ENCODE measurements at places on chromosomes 1 and 21.

- DNase-seq, result no peak
These were observed 333.8 kb downstream of the ZP4 start for GRCh38 chr1:237556911-237557310.

- no peak for DNase-seq
These were observed 11.2 kb upstream of the MX2 start for GRCh38 chr21:41350436-41351155.

- DNase-seq, result peak; percentile 9
These were observed 103.2 kb downstream of the DMRTB1 start for GRCh38 chr1:53562291-53562980.

DNA sequence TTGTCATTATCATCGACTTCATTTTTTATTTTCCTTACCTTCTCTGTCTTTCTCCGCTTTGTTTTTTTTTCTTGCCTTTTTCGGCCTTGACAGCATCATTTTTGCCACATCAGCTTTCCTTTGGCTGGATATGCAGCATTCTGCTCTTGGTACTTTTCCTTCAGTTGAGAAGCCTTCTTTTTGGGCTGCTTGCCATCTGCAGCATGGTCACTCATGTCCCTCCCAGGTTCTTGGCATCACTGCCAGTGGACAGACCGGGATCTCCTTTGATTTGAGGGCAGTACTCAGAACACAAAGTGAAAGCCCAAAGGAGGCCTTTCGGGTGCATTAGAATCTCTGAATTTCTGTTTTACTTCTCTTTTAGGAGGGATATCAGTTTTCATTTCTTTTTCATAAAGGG, 3.7 kb upstream of the PARP1 start:
- no peak for DNase-seq

DNA sequence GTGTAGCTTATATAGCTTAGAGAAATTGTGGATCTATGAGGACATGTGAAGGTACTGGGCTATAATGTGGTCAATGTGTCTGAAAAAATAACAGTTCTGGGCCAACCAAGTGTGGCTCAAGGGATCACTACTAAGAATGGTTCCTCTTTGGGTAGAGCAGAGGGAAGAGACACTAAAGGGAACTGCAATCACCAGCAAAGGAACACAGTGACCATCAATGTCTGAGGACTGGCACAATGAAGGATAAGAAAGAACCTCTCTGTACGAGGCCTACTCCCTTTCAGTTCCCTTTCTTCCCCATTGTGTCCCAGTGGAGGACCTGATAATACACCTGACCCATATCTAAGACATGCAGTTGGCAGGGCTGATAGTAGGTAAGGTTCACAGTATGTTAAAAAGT, 89.9 kb upstream of the JAK1 start:
- no peak for DNase-seq

GRCh38 chr1:76158126-76158525, 83.6 kb downstream of the ST6GALNAC3 start:
- DNase-seq, result no peak

DNA sequence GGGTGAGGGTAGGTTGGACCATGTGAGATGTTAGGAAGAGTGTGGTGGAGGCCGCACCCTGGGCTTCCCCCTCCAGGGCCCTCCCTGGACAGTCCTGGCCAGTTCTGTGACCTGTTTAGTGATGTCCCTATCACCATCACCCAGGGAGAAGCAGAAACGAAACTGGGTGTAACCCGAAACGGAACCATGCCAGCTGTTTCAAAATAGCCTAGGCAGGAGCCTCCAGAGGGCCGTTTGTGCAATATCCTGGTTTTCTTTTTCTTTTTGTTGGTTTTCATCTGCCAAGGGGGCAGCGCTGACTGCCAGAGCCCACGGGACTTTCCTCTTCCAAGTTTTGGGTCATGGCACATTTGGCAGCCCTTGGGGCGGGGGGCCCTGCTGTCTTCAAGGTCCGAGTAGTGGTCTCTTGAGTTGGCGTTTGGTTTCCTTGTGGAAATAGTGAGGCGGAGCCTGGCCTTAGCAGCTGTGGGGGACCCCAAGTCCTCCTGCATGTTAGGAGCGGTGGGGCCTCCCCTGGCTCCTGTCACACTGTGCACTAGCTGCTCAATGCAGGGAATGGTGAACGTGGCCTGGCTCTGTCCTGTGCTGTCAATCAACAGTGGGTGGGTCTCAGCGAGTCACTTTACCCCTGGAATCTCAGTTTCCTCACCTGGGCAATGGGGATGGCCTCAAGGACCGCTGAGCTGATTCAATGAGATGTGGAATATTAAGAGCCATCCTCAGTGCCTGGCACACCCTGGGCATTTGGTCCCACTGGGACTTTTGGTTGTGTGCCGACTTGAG, 90.7 kb downstream of the ARHGEF10L start:
- DNase-seq, result no peak

GRCh38 chr1:216462066-216462775, 39.0 kb upstream of the USH2A start:
- DNase-seq, result no peak

GRCh38 chr1:25623731-25624130, 7.1 kb downstream of the MAN1C1 start:
- no peak for DNase-seq

DNA sequence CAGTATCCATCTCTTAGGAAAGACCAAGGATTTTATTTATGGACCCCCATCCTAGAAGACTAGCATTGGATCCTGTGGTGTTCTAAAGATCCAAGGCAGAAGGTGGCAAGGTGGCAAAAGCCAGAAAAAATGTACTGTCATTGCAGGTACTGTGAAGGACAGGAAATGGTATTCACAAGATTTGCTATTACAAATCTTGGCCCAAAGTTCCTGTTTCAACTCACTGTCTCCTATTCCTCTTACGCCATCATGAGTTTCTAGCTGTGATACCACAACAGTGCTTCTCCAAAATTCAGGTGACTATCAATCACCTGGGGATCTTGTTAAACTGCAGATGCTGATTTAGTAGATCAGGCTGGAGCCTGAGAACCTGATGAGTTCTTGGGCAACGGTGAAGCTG, 21.4 kb downstream of the ACP6 start:
- no peak for DNase-seq

DNA sequence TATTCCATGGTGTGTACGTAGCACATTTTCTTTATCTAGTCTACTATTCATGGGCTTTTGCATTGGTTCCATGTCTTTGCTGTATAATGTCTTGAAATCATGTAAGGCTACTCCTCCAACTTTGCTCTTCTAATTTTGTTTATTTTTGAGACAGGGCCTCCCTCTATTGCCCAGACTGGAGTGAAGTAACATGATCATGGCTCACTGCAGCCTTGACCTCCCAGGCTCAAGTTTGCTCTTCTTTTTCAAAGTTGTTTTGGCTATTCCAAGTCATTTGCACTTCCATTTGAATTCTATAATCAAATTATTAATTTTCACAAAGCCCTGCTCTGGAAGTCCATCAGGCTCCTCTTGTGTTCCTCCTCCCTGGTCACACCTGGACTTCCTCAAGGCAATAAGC, 90.2 kb upstream of the SGIP1 start:
- DNase-seq, result no peak

GRCh38 chr1:34125721-34126380, 39.2 kb downstream of the CSMD2 start:
- DNase-seq, result no peak

DNA sequence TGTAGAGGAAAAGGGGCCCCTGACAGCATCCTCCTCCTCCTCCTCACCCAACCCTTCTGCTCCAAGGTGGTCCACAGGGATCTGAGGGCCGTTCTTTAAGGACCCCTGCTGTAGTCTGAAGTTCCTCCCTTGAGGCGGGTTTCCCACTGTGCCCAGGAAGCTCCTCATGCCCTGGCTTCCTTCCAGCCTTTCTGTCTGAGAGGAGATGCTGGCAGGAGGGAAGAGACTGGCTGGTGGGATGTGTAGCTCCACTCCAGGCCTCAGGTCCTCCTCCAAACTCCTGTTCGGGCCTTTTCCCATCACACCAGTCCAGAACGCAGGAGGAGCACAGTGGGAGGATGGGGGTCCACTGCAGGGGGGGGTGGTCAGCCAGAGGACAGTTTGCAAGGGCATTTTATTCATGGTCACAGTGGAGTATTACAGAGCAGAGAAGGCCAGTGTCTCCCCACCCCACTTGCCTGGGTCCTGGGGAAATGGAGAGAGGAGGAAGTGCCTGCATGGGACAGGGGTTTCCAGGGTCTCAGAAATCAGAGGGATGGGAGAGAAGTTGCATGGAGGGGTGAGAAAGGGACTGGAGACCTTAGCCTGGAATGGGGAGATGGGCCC, 7.8 kb downstream of the ETV3L start:
- no peak for DNase-seq

GRCh38 chr21:34724857-34725195, 56.0 kb downstream of the CLIC6 start:
- no peak for DNase-seq

DNA sequence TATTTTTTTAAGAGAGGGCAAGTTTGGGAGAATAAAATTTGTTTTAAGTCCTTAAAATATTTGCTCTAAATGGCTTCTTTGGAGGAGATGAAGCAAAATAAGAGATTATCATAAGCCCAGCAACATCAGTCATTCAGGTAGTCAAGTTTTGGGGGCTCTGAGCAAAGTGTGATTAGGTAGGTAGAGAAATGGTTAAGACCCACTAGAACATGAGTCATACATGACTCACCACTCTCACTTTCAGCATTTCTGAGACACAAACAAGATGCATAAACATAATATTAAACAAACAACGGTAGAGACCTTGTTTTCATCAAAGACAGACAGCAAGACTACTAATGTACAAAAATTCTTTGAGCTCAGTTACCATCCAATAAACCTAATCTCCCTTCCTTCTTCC, 272.2 kb downstream of the LMO4 start:
- no peak for DNase-seq

DNA sequence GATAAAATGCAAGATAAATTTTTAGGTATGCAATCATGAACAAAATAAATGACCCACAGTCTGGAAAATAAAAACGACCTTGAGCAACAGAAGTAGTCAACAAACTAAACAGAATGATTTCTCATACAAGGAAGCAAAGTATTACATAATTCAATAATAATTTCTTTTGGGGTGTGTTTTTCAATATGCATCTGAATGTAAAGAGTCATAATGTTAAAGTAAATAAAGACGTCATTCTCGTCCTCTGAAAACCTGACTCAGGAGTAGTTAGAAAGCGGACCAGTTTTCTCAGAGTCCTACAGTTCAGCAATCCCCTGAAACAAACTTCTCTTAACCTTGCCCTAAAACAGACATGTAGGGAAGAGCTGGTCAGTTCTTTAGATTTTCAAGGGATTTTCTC, 18.6 kb downstream of the CDC42BPA start:
- DNase-seq, result no peak

- DNase-seq, result no peak
These were observed 180.5 kb downstream of the FCRL5 start for GRCh38 chr1:157371826-157372225.

DNA sequence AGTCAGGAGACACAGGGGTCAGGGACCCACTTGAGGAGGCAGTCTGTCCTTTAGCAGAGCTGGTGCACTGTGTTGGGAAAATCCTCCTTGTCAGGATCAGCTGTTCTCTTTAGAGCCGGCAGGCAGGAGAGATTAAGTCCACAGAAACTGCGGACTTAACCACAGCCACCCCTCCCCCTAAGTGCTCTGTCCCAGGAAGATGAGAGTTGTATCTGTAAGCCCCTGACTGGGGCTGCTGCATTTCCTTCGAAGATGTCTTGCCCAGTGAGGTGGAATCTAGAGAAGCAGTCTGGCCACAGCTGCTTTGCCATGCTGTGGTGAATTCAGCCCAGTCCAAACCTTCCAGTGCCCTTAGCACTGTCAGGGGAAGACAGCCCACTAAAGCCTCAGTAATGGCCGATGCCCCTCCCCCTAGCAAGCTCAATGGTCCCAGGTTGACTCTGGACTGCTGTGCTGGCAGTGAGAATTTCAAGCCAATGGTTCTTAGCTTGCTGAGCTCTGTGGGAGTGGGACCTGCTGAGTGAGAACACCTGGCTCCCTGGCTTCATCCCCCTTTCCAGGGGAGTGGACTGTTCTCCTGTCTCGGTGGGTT, 172.8 kb downstream of the ST6GALNAC3 start:
- no peak for DNase-seq

GRCh38 chr1:42736571-42737200, 3.4 kb downstream of the CLDN19 start:
- DNase-seq, result no peak

GRCh38 chr1:19359357-19359756, 47.2 kb downstream of the SLC66A1 start:
- no peak for DNase-seq

DNA sequence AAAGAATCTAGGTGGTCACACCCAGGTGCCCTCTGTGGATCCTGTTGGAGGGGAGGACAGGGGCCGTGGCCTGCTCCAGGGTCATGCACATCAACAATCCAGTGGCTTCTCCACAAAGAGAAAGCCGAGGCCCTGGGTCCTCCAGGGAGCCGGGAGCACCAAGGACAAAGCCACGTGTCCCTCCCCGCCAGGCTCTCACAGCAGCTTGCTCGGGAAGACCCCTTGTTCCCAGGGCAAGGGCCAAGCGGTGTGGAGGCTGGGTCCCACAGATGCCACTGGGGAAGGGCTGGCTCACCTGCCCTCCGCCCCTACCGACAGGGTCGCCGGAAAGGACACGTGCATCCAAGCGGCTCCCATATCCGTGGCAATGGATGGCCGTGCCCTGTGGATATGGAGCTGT, 192.9 kb upstream of the VAMP3 start:
- no peak for DNase-seq

- DNase-seq, result no peak
These were observed 663.7 kb downstream of the ADGRL2 start for GRCh38 chr1:82464362-82465001.

DNA sequence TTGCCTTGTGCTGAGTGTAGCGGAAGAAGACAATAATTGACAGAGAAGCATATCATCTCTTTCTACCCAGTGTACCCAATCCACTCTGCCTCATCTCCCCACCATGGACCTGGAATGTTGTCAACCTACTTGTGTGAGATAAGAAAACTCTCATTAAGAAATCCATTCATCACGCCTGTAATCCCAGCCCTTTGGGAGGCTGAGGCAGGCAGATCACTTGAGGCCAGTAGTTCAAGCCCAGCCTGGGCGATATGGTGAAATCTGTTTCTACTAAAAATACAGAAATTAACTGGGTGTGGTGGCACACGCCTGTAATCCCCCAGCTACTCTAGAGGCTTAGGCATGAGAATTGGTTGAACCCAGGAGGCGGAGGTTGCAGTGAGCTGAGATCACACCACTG, 209.6 kb downstream of the PBX1 start:
- DNase-seq, result no peak

- DNase-seq, result no peak
These were observed 255.8 kb upstream of the CACYBP start for GRCh38 chr1:174743654-174744561.

- no peak for DNase-seq
These were observed 10.8 kb upstream of the SHISA4 start for GRCh38 chr1:201877877-201878401.

DNA sequence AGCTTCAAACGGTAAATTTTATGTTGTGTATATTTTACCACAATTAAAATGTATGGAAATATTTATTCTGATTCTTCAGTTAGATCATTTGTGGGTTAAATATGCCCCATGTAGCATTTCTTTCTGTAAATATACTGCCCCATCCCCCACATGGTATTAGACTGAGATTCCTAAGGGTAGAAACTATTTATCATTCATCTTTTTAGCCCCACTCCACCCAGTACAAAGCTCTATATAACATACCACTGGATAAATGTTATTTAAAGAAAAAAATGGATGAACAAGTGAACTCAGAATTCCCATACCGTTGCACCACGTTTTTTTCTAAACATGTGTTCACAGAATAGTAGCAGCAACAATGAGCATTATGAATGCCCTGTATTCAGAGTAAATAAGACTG, 234.0 kb upstream of the IRF2BP2 start:
- no peak for DNase-seq

GRCh38 chr1:36567601-36568341, 85.1 kb upstream of the CSF3R start:
- no peak for DNase-seq
